ENCODE measurements at places on chromosomes 1 and 21.
A peak's percentile ranks its signal among the peaks of the same experiment; 100 is the strongest.

GRCh38 chr1:44433209-44433608, 28.2 kb downstream of the RNF220 start:
- no peak for DNase-seq

DNA sequence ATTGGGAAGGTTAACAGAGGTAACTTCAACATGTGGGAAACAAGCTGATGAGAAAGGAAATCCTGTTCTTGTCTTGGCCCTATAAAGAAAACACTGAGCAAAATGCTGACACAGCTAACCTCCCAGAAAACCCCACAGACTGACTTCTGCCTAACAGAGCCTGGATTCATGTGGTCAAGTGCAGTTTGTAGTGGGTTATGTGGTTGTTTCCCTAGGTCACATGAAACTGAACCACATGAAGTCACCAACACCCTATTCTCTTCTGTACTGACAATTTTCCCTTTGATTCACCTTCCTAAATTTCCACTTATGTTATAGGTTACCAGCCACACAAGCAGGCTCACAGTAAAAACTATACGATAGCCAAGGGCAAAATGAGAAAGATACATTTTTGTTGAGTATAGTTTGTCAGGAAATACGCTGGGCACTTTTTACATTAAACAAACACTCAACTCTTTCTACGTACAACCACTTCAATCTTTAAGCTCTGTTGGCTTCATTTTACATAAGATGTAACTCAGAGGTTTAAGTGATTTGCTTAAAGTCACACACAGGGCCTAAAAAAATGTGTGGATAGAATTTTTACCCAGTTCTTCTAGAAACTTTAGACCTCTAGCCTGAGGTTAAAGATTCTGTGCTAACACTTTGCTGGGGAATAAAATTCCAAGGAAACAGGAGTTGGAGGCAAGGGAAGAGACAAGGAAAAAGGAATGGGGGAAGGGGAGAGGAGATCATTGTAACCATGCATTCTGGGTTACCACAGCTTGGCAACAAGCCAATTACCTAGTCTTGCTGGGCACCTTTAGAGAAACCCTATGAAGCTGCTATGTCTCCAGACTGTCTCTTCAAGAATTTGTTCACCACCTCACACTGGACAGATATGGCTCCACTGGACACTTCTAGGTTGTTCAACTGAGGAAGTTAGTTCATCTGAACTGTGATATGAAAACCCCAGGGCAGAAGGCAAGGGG, 601.6 kb upstream of the USP24 start:
- DNase-seq = no peak

GRCh38 chr1:177142791-177143271, 21.7 kb downstream of the ASTN1 start:
- no peak for DNase-seq

DNA sequence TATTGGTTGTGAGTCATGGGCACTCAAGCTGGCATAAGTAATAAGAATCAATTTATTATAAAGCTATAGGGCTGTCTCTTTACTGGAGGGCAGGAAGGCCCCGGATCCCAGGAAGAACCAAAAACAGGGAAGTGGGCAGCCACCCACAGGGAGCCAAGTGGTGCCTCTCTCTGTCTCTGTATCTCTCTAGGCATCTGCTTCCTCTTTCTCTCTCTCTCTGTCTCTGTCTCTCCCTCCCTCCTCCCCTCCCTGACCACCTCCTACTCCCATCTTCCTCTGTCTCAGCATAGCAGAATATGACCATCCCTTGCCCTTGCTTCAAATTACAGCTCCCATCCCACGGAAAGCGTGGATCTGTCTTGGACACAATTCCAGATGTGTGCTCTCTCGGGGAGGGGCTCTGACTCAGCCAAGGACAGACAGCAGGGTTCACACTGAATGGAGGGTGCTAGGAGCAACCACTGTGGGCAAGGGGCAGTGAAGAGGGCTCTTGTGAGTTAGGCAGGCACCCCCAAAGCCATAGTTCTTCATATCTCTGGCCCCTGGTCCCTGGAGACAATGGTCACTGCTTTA, 80.4 kb upstream of the LPGAT1 start:
- DNase-seq = no peak

- no peak for DNase-seq
Measured at GRCh38 chr1:108016451-108016920, 51.5 kb upstream of the VAV3 start.

- DNase-seq = no peak
Measured at GRCh38 chr1:219917281-219917680, 11.1 kb downstream of the SLC30A10 start.

- DNase-seq = no peak
Measured at GRCh38 chr1:220151454-220151853, 57.5 kb downstream of the IARS2 start.

GRCh38 chr1:212498283-212499040, 65.7 kb downstream of the NENF start:
- DNase-seq = no peak

- no peak for DNase-seq
Measured at GRCh38 chr1:228350831-228351781, 55.5 kb downstream of the TRIM11 start.

- DNase-seq = no peak
Measured at GRCh38 chr21:36643374-36644250, 55.3 kb upstream of the SIM2 start.

GRCh38 chr1:219871427-219872057, 56.8 kb downstream of the SLC30A10 start:
- DNase-seq = no peak

DNA sequence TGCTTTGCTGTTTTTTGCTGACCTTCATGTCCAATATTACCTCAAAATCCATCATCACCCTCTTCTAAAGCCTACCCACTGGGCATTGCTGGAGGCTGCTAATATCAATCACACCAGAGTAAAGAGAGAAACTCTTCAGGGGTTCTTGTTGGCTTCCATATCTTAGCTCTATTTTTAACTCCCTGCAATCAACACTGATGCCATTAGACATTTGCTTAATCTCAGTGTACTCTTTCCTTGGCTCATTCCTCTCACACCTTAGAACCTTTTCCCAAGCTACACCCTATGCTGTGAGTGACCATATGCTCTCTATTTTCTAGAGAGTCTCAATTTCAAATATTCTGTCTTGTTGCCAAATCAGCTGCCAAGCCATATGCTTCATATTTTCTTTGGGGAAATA, 40.6 kb upstream of the RABGAP1L start:
- no peak for DNase-seq

GRCh38 chr1:145846201-145846612, 777 bp downstream of the NUDT17 start:
- DNase-seq = no peak

GRCh38 chr1:163477276-163477830, 155.6 kb downstream of the NUF2 start:
- DNase-seq = no peak

DNA sequence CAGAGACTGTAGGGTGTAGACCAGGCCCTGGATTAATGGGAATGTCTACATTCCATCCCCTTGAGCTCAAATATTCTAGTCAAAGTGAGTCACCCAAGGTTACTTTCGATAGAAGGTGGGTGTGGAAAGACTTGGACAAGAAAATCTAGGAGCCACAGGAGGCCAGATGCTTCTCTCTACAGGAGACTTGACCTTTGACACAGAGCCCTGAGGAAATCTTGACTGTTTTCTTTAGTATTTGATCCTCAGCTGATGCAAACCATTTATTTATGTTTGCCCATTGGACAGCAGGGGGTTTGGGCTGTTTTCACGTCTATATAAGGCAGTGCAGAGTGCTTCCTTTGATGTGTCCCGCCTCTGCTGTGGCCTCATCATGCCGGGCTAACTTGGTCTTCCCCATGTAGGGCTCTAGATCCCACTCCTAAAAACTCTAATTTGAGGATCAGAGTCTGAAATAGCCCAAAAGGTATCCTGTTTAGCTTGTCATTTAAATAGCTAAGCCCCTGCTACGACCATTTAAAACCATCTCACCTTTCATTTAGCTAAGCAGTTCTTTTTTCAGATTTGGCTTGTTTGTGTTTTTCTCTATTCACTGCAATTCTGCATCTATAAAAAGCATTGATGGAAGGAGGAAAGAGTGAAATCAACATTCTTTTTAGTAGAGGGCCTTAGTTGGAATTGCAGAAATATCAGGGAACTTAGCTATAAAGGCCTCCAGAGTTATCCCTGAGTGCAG, 15.5 kb upstream of the MAP3K7CL start:
- no peak for DNase-seq

DNA sequence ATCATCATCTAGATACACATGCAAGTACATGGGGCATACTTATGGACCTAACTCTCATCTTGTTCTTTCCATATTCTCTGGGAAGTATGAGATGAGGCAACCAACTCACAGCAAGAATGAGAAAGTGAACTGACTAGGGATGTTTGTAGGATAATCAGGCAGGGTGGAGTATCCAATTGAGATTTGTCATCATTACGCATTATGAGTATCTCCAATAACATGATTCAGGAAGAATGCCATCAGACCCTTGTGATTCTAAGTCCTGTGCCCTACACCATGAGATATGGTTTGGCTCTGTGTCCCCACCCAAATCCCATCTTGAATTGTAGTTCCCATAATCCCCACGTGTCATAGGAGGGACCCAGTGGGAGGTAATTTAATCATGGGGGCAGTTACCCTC, 154.0 kb downstream of the SLC30A10 start:
- DNase-seq = no peak

- no peak for DNase-seq
Measured at GRCh38 chr1:26278303-26278702, 1.6 kb upstream of the SH3BGRL3 start.

DNA sequence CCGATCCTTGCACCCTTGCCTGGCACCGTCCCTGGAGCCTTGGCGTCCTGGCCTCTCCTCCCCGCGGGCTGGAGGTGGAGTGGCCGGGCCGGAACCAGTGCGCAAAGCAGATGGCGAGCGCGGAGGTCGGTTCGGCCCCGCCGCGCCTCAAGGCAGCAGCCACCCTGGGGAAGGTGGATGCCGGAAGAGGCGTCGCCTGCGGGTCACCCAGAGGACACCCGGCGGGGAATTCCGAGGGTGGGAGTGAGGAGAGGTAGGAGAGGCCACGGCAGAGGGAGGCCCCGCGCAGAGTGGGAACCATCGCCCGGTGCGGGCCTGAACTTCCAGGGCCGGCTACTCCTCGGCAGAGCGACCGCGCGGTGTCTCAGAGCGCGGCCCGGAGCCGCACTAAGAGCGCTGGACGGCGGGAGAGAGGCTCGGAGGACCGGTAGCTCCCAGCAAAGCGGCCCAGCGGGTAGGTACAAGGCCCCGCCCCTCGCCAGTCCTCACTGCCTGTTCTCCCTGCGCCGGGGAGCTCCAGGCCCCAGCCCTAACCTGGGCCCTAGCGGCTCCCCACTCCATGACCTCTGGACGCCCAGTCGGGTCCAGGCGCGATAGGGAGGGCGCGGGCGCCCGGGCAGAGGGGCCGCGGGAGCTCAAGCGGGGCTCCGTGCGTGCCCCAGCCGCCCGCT, at the start of gene RNF207:
Gene RNF207 (plus strand): TSS at position 271 of the 671 bp plus-strand sequence. CDS start 417 bp downstream, outside the sequence.
- DNase-seq = peak; percentile 37

- no peak for DNase-seq
Measured at GRCh38 chr1:204259782-204260181, 46.0 kb upstream of the GOLT1A start.

- no peak for DNase-seq
Measured at GRCh38 chr1:107139833-107140702, 771 bp upstream of the NTNG1 start.

DNA sequence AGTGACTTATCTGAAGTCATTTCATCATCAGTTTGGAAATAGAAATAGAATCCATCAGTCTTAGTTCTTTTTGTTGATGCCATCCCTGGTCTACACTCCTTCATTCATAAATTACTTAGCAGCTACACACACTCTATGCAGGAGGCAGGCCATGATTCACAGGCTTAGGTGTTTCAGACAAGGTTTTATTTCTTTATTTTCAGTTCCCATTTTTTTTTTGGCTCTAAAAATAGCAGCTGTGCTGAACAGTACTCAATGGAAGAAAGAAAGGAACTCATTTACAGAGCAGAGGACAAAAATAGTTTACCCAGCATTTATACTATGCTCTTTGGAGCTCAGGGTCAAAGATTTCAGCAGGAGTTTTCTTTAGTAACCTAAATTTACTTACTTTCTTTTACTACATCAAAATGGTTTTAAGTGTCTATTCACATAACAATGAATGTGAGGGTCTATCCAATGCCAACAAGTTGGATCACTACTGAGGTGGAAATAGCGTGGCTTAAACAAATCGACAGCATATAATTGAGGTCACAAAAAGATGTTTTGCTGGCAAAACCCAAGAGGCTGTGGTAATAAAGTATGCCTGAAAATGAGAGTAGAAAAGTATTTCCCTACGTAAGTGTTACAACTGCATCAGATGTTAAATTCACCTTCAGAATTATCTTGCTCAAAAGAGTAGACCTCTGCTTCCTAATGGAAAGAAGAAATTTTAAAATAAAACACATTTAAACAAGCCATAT, 7.7 kb downstream of the KRTAP19-8 start:
- DNase-seq = no peak

DNA sequence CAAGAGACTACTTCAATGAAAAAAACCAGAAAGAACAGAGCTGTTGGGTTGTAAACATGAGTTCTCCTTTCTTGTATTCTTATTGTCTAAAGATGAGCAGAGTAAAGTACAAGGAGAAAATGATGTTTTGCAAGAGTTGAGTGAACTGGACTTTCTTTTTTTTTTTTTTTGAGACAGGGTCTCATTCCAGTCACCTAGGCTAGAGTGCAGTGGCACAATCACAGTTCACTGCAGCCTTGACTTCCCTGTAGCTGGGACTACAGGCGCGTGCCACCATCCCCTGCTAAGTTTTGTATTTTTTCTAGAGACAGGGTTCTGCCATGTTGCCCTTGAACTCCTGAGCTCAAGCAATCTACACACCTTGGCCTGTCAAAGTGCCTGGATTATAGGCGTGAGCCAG, 7.1 kb upstream of the IVNS1ABP start:
- DNase-seq = no peak

GRCh38 chr1:3192361-3192760, 123.4 kb downstream of the PRDM16 start:
- DNase-seq = no peak

DNA sequence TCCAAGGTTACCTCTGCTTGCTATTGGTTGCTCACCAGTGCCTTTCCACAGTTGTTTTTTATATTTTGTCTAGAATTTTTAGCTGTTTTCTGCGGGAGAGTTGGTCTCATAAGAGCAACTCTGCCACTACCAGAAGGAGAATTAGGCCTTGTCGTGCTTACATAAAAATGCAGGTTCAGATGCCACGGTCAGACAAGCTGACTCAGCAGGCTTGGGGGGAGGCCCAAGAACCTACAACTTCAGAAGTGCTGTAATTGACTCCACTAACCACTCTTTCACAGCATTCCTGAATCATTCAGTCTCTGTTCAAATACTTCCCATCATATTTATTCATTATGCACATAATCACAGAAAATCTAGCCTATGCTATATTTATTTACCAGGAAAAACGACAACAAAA, 23.1 kb upstream of the YRDC start:
- DNase-seq = no peak
